ENCODE measurements at places on chromosomes 11 and 22.

GRCh38 chr11:75428989-75429640 lies 3.9 kb downstream of the KLHL35 start:
- DNase-seq = no peak

- DNase-seq = no peak
Measured at GRCh38 chr11:75369560-75370255, 18.2 kb upstream of the ARRB1 start.

DNA sequence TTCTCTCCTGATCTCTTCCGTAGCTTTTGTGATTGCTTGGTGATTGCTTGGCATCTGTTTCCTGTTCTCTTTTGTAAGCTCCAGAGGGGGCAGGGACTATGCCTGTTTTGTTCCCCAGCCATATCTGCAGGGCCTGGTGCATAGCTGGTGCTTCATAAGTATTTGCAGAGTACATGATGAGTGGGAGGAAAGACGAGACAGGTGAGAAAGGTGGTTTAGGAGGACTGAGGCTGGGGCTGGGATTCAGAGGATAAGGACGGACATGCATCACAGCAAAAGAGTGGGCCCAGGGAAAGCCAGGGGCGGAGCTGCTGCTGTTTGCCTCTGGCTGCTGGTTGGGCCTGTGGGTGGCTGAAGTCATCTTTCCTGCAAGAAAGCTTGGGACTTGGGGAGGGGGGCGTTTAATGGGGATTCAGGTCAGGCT lies 62.4 kb downstream of the DSCAML1 start:
- DNase-seq = no peak

- no peak for DNase-seq
Measured at GRCh38 chr11:123202155-123203151, 7.4 kb upstream of the CLMP start.

DNA sequence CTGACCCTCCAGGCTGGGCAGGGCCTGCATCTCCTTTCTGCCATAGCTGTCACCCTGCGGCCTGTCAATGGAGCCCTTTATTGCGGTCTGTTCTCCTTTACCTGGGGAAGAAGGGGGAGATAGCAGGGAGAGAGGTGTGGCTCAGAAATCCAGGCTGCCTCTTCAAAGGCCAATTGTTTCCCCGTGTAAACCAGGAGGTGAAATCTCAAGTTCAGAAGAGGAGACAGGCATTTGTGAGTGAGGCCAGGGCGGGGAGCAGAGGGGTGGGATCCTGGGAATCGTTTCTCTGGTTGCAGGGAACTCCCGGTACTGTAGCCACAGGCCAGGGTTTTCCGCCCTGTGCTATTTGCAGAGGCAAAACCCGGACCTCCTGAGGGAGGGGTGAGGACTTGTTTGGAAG lies 9.1 kb downstream of the DCPS start:
- DNase-seq = no peak

- DNase-seq = no peak
Measured at GRCh38 chr11:103480421-103480820, 371.2 kb downstream of the DYNC2H1 start.

- no peak for DNase-seq
Measured at GRCh38 chr22:35991168-35991567, 37.5 kb downstream of the RBFOX2 start.

DNA sequence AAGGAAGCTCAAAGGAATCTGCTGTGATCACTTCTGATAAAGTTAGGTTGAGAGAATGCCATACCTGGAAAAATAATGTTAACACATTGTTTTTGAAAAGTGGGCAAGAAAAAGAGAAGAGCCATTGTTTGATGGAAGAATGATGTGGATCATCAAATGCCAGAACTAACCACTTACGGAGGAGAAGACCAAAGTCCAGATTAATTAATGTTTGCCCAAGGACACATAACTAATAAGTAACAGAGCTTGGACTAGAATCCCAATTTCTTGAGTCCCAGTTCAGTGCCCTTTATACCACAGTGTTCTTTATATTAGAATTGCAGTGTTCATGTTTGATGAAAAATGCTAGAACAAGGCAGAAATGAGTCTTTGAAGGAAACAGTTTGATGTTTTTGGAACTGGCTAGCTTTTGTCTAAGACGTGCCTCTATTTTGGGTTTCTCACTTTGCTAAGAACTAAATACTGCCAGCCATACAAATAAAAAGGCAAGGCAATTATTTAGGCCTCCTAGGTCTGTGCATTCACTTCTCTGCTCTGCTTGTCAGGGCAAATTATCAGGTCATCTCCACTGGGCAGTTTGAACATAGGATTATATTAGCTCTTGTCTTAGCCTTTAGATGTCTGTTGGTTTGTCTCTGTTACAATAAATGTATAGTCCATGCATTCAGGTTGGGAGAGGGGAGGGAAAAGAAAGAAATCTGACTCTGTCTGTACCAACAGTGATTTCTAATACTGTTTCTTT lies 72.3 kb downstream of the TRIM44 start:
- DNase-seq = no peak

- no peak for DNase-seq
Measured at GRCh38 chr22:19750507-19751490, 9.8 kb upstream of the TBX1 start.

- DNase-seq = no peak
Measured at GRCh38 chr22:17358415-17358814, 10.8 kb upstream of the CECR2 start.

- DNase-seq = no peak
Measured at GRCh38 chr11:16790486-16791190, 52.2 kb downstream of the C11orf58 start.

DNA sequence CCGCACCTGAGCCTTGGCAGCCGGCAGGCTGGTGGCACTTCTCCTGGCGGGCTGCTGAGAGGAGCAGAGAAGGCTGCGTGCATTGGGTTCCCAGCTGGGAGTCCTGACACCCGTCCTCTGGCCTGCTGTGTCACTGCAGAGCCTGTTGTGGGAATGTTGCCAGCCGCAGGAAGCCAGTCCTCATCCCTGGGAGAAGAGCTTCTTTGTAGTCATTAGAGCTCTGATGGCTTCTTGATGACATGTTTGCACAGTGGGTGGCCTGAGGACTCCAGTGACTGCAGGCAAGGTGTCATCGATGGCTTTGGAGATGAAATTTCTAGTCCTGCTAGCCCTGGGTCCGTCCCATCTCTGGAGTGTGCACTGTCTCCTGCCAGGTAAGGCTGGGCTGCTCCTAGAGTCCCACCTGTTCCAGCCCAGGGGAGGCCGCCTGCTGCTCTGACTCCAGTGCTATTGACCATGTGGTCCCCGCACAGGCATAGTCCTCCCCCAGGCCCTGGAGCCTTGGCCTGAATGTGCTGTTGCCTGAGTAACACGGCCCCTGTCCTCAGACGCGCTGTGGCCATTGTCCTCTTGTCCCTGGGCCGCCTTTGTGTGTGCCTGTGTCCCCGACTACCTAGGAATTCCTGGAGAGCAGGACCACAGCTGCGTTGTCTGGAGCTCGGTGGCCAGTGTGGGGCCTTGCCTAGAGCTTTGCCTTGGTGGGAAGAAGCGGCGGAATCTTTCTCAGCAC lies 129.2 kb downstream of the CACNA1I start:
- no peak for DNase-seq

Measured in stimulated activated CD4-positive, alpha-beta T cell treated with anti-CD3 and anti-CD28 coated beads, Interleukin-12 subunit alpha, Interleukin-12 subunit beta, amount 100 ng/mL, for 4 hours (primary cell).